Activated CD4-positive, alpha-beta memory T cell treated with anti-CD3 and anti-CD28 coated beads for 36 hours (primary cell): ENCODE measurements at places on chromosomes 5 and 9.
A peak's percentile ranks its signal among the peaks of the same experiment; 100 is the strongest.

DNA sequence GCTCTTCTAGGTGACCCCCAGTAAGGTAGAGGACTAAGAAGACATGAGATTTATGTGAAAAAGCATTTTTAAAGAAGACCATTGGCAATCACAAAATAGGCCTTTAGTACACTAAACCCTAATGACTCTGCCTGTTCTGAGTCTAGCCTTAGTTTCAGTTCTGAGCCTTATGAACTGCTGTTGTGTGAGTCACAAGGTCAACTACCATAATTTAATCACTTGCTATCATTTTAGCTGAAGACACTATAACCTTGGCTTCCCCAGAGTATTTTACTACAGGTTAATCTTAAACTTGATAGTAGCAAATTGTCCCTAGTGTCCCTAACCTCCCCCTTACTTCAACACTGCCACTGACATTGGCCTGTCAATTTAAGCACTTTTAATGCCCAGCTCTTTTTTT lies 34.4 kb downstream of the APC start:
- H3K36me3 ChIP-seq, result peaks cover 9% of the 10 kb centered on the region
- no peak for DNase-seq
- no peak overlapping the region for H3K4me3 ChIP-seq
- H3K4me1 ChIP-seq, result peaks cover 3% of the 10 kb centered on the region
- H3K27ac ChIP-seq, result no peak overlapping the region

DNA sequence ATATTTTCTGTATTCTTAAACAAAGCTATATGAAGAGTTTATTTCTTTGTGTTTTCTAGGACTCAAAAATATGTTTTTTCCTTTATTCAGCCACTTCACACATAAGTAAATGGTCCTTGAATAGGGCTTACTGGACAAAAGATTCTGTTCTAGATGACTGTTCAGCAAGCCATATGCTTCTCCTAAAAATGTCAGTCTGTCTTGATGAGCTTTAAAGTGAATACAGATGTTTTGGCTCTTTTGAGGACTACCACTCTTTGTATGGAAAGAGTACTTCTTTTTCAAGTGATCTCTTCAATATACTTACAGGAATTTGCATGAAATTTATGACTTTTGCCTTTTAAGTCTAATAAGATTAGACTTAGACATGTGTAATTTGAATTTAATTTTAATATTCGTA lies 8.4 kb downstream of the NDUFS4 start:
- H3K27me3 ChIP-seq, result no peaks in the 10 kb centered on the region
- H3K4me1 ChIP-seq, result peaks cover 22% of the 10 kb centered on the region
- DNase-seq, result no peak
- H3K27ac ChIP-seq, result no peak overlapping the region

DNA sequence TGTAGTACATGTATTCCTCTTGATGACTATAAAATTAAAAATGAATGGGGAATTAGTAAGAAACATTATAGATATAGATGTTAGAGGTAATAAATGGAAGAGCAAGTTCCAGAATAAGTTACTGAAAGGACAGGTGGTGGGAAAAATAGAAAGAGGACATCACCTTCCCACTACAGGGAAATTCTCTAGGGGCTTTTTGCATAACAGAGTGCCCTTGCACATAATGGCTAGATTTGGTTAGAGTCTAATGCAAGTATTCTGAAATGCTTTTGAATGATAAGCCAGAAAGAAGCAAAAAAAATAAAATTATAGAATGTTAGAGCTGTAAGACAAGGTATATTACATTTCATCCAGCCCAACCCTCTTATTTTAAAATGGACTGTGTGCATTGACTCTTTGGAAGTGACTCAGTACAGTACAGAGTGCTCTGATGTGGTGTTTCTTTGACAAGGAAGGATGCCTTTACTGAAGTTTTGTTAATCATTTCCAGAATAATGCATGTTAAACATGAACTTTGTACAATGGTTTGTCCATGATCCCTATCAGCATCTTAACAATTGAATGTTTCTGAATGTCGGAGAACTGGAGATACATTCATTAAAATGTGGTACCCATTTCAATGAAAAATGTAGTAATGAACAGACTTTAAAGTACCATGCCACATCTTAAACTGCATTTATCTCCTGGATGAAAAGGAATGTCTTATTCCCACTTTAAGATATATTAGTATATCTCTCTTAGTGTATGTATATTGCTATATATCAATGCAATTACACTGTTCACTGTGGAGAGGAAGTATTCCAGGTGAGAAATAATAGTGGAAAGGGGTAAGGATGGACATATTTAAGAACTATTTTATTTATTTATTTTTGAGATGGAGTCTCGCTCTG lies 391.1 kb downstream of the ADGRV1 start:
- peaks cover 15% of the 10 kb centered on the region for H3K27me3 ChIP-seq
- H3K4me3 ChIP-seq, result no peak overlapping the region
- H3K36me3 ChIP-seq, result no peaks in the 10 kb centered on the region

DNA sequence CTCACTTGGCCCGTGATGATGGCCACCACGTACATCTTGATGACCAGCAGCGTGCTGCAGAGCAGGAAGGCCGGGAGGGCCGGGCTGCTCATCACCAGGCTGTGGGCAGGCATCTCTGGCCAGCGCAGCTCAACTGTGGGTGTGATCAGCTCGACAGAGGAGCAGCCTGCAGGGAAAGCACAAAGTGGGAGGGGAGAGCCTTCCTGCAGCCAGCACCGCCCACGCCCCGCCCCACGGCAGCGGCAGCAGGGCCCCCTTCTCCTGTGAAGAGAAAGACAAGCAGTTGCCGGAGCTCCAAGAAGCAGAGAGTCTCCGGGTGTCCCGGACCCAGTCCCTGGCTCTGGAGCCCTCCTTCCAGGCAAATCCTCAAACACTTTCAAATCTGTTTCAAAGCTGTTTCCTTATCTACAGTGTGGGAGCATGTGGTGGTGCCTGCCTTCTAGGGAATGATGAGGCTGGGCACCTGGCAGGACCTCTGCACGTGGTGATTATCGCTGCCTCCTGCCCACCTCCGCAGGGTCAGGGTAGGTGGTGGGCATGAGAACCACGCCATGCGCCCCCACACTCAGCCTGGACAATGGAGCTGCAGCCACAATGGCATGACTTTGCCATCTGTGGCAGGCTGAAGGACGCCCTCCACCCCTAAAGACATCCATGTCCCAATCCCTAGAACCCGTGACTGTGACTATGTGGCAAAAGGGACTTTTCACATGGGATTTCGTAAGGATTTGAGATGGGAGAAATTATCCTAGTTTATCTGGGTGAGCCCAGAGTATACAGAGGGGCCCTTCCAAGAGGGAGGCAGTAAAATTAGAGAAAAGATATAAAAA lies at the start of gene PTGES:
TSS of gene PTGES (minus strand) at position 143 of the 830 bp plus-strand sequence. CDS start at position 113, 30 bp downstream.
- DNase-seq, result peak; percentile 56
- H3K36me3 ChIP-seq, result no peaks in the 10 kb centered on the region
- no peak within 1 kb of the TSS for H3K4me3 ChIP-seq
- peaks cover 6% of the 10 kb centered on the region for H3K27me3 ChIP-seq
- no peak within 1 kb of the TSS for H3K27ac ChIP-seq

DNA sequence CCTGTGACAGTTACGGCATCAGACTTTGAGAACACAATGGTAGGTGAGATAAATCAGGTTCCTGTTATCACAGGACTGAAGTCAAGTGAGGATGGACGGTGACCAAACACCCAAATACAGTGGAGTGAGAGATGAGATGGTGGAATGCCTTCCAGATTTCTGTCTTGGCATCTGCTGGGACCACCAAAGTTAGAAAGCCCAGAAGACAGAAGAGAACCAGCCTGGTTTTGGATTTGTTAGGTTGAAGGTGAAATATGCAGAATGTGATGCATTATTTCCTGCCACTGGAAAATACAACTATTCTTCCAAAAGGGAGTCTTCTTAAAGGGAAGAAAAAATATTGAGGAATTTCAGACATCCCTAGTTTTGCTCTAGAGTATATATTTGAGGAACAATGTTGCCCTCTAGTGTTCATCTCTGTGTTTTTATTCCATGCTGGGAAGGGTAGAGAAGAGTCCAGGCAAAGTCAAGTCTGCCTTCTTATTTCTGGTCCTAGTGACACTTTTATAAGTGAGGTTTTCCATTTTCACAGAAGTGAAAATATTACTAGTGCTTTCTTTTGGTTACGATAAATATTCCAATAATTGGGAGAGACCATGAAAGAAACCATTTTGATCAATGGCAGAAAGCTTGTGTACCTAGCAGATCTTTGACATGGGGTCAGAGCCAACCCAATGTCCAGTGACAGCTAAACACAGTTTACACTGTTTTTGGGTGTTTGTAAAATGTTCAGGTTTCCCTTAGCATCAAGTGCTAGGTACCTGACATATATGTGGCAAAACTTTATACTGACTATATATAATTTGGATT lies 142.3 kb upstream of the ANKH start:
- no peak for DNase-seq
- no peak overlapping the region for H3K27ac ChIP-seq
- H3K4me1 ChIP-seq, result no peaks in the 10 kb centered on the region
- H3K27me3 ChIP-seq, result no peaks in the 10 kb centered on the region
- no peak overlapping the region for H3K4me3 ChIP-seq

GRCh38 chr5:55816342-55816741 lies 34.8 kb upstream of the IL31RA start:
- H3K27me3 ChIP-seq, result peaks cover 13% of the 10 kb centered on the region
- H3K27ac ChIP-seq, result no peak overlapping the region
- H3K36me3 ChIP-seq, result no peaks in the 10 kb centered on the region

DNA sequence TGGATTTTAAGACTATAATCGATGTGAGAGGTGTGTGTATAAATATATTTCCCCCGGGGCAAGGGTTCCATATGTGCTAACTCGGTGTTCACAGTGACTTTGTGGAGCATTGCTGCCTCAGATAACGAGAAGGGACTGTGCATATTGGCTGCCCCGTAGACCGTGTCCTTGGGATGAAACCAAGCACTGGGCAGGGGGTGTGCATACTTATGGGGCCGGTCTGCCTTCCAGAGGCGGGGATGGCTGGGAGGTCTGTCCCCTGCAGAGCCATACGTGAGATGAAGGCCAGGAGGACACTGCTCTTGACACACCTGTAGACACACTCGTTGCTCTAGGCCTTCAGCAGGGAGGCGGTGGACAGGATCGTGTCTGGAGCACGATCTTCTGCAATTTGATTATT lies 56.0 kb upstream of the ZNF354A start:
- peaks cover 2% of the 10 kb centered on the region for H3K27me3 ChIP-seq
- no peak for DNase-seq
- H3K4me3 ChIP-seq, result no peak overlapping the region
- no peaks in the 10 kb centered on the region for H3K36me3 ChIP-seq

- H3K27me3 ChIP-seq, result peaks cover 3% of the 10 kb centered on the region
- H3K27ac ChIP-seq, result no peak overlapping the region
- DNase-seq, result no peak
Measured at GRCh38 chr5:148237785-148238417, 424 bp upstream of the MARCOL start.

DNA sequence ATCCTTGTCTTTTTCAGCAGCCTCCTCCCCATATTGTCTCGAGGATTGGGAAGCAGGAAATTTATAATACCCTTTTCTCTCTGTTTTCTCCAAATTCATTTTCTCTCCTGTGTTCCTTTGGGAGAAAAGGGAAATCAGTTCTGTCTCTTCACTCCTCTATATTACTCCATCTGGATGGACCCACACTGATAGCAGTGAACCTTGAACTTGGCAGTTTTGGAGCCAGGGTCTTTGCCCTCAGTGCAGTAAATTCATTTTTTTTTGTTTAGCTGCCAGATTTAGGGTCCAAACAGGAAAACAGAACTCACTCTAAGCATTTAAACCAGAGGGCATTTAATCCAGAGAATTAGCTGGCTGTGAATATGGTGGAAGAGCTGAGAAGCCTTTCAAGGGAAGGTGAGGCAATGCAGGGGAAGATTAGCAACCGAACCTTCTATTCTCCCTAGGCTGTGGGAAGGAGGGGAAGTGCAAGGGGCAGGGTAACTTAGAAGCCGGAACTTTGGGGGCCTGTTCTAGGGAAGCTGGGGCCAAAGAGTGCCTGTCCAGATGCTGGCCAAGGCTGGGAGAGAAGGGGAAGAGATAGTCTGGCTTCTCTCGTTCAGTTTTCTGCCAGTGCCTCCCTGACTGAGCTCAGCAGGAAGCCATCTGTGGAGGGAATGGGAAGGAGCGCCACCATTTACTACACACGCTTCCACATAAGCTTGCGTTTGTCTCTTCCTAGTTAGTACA lies 16.3 kb upstream of the NPR2 start:
- no peaks in the 10 kb centered on the region for H3K4me1 ChIP-seq
- no peak overlapping the region for H3K4me3 ChIP-seq
- no peaks in the 10 kb centered on the region for H3K36me3 ChIP-seq
- DNase-seq, result no peak
- no peaks in the 10 kb centered on the region for H3K27me3 ChIP-seq
- no peak overlapping the region for H3K27ac ChIP-seq

DNA sequence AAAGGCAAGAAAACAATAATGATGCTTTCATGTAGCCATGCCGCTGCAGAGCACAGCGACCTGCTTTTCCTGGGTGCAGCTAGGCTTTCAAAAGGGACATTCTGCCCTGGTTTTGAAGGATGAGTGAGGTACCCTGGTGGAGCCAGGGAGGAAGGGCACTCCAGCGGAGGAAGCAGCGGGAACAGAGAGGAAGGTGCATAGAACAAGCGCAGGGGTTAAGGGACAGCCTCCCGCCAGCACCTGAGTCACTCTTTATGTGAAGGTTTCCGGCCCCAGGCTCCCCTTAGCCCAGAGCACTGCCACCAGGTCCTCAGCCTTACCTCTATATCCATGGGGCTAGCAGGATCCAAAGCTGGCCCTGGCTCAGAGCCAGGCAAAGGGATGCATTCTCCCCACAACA lies 221.1 kb downstream of the CDK5RAP2 start:
- no peak for DNase-seq
- H3K27ac ChIP-seq, result no peak overlapping the region
- H3K36me3 ChIP-seq, result peaks cover 3% of the 10 kb centered on the region
- H3K27me3 ChIP-seq, result no peaks in the 10 kb centered on the region
- H3K4me1 ChIP-seq, result no peaks in the 10 kb centered on the region

DNA sequence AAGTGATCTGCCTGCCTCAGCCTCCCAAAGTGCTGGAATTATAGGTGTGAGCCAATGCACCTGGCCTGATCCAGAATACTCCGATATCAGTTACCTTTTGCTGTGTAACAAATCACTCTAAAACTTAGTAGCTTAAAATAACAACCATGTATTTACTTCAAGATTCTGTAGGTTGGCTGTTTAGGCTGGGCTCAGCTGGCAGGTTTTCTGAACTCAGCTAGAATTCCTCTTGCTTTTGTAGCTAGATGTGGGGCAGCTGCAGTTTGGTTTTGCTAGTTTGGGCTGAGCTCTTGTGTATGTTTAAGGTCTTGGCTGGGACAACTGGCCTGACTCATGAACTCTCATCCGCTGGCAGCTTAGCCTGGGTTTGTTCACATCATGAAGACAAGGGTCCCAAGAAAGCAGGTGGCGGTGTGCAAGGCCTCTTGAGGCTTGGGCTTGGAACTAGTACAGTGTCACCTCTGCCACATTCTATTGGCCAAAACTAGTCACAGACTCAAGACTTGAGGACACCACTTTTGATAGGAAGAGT lies 138.3 kb upstream of the SHB start:
- H3K4me1 ChIP-seq, result no peaks in the 10 kb centered on the region
- no peaks in the 10 kb centered on the region for H3K36me3 ChIP-seq
- H3K27ac ChIP-seq, result no peak overlapping the region
- H3K27me3 ChIP-seq, result peaks cover 2% of the 10 kb centered on the region

- no peak overlapping the region for H3K4me3 ChIP-seq
- H3K4me1 ChIP-seq, result peaks cover 5% of the 10 kb centered on the region
- peaks cover 59% of the 10 kb centered on the region for H3K27me3 ChIP-seq
Measured at GRCh38 chr5:93221-93980, 1.4 kb downstream of the PLEKHG4B start.

- peaks cover 31% of the 10 kb centered on the region for H3K36me3 ChIP-seq
- peak; percentile 59 for DNase-seq
- H3K27me3 ChIP-seq, result no peaks in the 10 kb centered on the region
Measured at GRCh38 chr9:93451849-93452709, 594 bp downstream of the FAM120A start.
